CMK (cell line): ENCODE measurements at places on chromosomes 6 and 20.

- DNase-seq: no peak
Measured at GRCh38 chr6:25875563-25875905, 1.5 kb upstream of the SLC17A3 start.

DNA sequence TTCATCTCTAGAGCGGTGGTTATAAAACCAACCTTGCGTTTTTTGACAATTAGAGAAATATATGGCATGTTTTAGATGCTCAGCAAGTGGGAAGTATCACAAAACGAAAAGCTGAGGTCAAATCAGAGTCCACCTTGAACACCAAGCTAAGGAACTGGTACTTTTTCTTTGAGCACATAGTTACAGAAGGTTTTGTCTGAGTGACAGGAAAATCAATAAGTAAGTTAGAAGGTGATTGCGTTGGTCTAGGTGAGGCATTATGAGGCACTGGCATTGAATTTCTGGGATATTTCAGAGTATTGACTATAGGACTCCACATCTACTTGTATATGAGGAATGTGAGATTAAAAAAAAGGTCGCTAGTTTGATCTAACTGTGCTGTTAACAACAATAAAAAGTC lies 597 bp upstream of the HINT3 start:
- DNase-seq: no peak

DNA sequence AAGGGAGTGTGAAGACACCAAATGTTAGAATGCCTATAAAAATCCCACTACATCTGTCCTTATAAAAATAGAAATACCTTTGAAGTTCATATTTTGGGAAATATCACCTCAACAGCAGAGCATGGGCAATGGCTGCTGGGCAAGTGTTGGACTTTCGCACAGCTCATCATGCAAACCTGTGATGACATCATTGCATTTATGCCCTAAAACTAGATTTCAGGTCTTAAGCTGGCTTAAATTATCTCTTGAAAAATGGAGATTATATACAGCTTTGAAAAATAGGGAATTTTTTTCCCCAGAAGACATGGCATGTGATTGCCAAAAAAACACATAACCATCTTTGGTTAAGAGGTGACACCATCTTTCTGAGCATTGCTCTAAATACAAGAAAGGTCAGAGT lies 197.8 kb downstream of the UST start:
- DNase-seq: no peak

- DNase-seq: no peak
Measured at GRCh38 chr6:159535656-159536350, 157.2 kb downstream of the SOD2 start.

- DNase-seq: no peak
Measured at GRCh38 chr6:152316024-152316423, 321.1 kb downstream of the SYNE1 start.

DNA sequence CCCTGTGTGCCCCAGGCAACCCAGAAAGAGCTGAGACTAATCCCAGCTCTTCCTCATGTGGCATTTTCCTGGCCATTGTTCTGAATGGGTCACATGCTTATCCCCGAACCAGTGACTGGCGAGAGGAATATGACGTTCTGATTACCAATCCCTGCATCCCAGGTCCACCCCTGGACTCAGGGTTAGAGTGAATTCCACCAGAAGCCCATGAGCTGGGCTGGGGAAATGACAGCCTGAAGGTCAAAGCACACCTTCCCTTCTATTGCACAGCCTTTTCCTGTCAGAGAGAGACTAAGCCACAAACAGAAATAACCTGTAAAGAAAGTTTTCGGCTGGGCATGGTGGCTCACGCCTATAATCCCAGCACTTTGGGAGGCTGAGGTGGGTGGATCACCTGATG lies 70.9 kb downstream of the ZNF217 start:
- DNase-seq: no peak
